ENCODE measurements at places on chromosomes 2 and 18.

GRCh38 chr18:65206551-65207260 is 544.1 kb upstream of the CDH7 start:
- DNase-seq, result no peak

DNA sequence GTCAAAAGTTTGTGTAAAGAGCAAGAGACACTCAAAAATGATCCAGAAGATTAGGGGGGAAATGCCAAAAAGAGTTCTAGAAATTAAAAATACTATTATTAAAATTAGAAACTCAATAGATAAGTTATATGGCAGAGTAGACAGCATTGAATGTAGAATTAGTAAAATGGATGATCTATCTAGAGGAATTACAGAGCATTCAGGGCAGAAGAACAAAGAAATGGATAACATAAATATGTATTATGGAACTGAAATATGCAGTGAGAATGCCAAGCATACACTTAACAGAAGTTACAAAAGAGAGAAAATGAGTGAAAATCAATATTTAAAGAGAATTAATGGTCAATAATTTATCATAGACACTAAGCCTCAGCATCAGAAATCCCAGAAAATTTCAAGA is 33.2 kb upstream of the OR6B3 start:
- DNase-seq, result no peak

- no peak for DNase-seq
These were observed 2.1 kb downstream of the DOCK10 start for GRCh38 chr2:225040142-225040541.

DNA sequence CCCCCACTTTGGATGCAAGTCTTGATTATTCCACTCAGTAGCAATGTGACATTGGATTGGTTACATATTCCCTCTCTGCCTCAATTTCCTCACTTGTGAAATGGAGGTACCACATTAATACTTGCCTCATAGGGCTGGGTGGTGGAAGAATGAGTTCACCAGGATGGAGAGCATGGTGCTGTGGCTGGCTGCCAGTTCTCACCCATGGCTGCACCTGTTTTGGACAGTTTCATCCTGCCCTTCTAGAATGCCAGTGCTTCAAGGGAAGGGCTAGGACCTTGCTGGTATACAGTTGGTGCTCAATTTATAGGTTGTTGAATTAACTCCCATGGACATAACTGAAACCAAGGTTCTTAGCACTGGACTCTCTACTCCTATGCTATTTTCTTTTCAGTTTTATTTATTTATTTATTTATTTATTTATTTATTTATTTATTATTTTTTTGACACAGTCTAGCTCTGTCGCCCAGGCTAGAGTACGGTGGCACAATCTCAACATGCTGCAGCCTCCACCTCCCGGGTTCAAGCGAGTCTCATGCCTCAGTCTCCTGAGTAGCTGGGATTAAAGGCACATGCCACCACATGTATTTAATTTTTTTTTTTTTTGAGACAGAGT is 5.3 kb upstream of the SH3RF3 start:
- DNase-seq, result no peak

- DNase-seq, result no peak
These were observed 19.7 kb upstream of the IL18R1 start for GRCh38 chr2:102335871-102336366.

GRCh38 chr2:181971032-181971431 is 14.6 kb upstream of the PPP1R1C start:
- DNase-seq, result no peak

GRCh38 chr2:53737091-53737490 is 30.5 kb upstream of the CHAC2 start:
- DNase-seq, result no peak

- no peak for DNase-seq
These were observed 46.7 kb downstream of the PUM2 start for GRCh38 chr2:20303966-20304365.

DNA sequence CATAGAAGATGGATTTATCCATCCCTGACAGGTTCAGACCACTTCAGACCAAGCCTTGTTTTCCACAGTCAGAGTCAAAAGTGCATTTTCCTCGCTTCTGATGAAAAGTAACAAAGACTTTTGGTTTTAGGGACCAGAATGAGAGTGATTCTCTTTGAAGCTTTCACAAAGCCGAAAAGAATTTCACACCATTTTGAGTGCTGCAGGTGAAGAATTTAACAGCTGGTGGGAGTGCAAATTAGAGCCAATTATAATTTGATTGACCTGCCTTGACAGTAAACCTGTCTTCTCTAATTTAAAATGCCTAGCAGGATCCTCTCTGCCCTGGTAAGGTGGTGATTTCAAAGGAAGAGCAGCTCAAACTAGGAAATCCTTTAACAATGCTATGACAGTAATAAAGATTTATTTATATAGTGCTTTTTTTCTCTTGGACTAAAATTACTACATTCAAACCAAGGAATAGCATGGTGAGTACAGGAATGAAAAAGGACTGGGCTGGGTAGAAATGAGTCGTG is 241.6 kb downstream of the HRH4 start:
- DNase-seq, result no peak

GRCh38 chr18:23539296-23539695 is 36.0 kb downstream of the RMC1 start:
- no peak for DNase-seq

GRCh38 chr2:46801731-46802664 is 113.6 kb downstream of the MCFD2 start:
- peak; percentile 35 for DNase-seq

- DNase-seq, result no peak
These were observed 1.1 kb downstream of the COBLL1 start for GRCh38 chr2:164840458-164840929.

GRCh38 chr2:240663546-240664190 is 19.0 kb downstream of the AQP12B start:
- DNase-seq, result no peak

GRCh38 chr2:68336192-68336591 is 16.4 kb upstream of the CNRIP1 start:
- DNase-seq, result no peak

GRCh38 chr2:209875270-209875669 is 103.6 kb downstream of the UNC80 start:
- no peak for DNase-seq

DNA sequence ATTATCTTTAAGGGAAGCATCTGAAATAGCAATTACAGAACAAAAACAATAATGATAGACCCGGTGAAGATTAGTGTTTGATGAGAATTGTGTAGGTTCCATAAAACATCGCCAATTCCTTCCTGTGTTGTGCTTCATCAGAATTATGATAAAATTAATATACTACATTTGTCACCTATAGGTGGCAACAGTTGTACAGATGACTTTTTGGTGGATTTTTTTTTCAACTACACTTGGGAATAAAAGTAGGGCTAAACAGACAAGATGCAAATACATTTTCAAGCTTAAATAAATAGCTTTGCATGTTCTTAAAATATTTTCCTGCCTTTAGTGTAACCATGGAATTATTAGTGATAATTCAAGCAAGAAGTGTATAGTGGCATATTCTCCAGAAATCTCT is 7.0 kb upstream of the LYPD1 start:
- DNase-seq, result no peak

GRCh38 chr2:88071365-88071764 is 3.7 kb downstream of the SMYD1 start:
- DNase-seq, result no peak

GRCh38 chr2:12293874-12294273 is 422.9 kb upstream of the TRIB2 start:
- no peak for DNase-seq

DNA sequence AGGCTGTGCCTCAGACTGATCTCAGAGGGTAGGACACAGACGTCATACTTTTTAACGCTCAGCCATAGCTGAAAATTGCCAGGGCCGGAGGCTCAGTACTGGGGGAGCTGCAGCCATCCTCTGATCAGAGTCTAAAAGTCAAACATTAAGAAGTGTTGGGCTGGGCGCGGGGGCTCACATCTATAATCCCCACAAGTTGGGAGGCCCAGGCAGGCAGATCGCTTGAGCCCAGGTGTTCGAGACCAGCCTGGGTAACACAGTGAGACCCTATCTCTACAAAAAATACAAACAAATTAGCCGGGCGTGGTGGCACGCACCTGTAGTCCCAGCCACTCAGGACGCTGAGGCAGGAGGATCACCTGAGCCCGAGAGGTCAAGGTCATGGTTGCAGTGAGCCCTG is 48.8 kb downstream of the FAM178B start:
- DNase-seq, result no peak

- no peak for DNase-seq
These were observed 464.7 kb downstream of the TXNL1 start for GRCh38 chr18:56173542-56174220.

DNA sequence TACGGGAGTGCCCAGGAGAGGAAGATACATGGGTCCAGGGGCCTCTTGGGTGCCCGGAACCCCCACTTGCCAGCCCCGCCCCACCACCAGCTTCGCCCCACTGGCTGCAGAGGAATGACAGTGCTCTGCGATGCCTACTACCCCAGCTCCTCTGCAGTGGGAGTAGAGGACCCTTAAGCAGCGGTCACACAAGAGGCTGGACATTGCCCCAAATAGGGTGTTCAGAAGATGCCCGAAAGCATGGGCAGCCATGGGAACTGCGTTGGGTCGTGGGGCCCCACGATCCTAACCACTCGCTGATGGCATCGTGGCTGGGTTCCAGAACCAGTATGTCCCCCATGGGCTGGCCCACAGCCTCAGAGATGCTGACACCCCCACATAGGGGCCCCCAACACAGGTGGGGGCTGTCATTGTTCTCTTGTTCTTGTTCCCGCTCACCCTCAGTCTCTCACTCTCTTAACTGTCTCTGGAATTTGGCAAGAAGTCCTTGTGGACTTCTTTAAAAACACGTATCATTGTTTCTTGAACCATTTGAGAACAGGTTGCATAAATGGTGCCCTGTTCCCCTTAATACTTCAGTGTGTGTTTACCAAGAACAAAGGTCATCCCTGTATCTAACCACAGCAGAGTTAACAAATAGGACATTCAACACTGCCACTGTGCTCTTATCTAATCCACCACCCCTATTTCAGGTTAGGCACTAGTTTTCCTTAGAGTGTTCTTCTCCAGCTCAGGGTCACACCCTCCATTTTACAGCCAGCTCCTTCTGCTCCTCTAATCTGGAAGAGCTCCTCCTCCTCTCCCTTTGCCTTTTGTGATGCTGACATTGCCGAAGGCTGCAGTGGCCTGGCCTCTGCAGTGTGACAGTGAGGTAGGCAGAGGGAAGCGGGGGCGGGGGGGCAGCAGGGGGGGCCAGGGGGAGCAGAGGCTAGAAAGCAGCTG is 76.3 kb downstream of the STPG4 start:
- DNase-seq, result no peak

DNA sequence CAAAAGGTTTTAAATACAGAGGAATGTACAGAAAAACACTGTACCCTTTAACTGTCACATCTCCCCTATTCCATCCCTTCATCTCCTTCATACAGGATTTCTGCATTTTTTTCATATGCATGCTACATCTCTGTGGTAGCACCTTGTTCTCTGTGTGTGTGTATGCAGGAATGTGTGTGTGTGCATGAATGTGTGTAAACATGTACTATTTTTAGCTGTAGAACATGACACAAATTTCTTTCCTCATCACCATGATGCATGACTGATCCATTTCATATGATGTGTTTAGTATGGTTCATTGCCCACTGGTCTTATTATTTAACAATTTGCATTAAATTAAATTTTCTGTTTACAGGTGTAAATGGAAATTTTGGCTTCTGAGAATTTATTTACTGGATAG is 21.5 kb upstream of the ZEB2 start:
- DNase-seq, result no peak

- no peak for DNase-seq
These were observed 266.7 kb downstream of the ATAD2B start for GRCh38 chr2:23660237-23660636.

DNA sequence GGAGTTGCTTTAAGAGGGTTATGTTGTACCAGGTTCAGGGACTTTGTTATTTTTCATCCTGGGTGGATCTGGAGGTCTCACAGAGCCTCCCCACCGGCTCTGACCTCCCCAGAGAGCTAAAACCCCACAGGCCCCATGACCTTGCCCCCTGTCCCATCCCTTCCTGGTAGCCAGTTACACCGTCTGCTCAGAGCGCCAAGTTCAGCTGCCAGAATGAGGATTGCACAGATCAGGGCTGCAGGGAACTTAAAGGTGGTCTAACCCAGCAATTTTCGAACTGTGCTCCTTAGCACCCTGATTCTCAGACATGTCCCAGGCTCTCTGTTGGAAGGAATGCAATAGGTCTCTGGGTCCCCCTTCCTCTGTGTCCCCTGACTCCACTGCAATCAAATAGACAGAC is 32.1 kb downstream of the ATOH8 start:
- DNase-seq, result no peak

DNA sequence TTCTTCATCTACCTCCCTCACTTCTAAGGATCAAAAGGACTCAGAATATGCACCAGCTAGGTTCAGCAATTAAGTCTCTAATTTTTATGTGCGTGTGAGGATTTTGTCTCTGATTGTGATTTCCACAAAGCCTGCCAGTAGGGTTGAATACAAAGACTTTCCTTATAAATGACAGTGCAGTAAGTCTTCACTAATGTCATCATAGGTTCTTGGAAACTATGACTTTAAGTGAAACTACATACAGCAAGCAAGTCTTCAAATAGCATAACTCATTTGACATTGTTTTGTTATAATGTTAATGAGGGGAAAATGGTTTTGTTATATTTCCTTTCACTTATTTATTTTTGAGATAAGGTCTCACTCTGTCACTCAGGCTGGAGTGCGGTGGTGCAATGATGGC is 526.3 kb upstream of the DCC start:
- no peak for DNase-seq

DNA sequence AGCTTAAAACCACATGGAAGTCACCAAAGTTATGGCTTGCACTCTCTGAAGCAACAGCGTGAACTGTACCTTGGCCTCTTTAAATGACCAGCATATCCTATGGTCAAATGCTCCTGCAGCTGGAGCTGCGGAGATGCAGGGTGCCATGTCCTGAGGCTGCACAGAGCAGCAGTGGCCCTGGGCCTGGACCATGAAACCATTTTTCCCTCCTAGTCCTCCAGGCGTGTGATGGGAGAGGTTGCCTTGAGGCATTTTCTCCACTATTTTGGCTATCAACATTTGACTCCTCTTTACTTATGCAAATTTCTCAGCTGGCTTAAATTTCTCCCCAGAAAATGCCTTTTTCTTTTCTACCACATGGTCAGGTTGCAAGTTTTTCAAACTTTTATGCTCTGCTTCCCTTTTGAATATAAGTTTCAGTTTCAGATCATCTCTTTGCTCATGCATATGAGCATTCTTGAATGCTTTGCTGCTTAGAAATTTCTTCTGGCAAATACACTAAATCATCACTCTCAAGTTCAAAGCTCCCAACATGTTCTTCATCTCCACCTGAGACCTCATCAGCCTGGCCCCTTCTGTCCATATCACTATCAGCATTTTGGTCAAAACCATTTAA is 82.9 kb upstream of the TMEFF2 start:
- DNase-seq, result no peak

Data from activated CD8-positive, alpha-beta memory T cell treated with anti-CD3 and anti-CD28 coated beads, Interleukin-2, amount 10 ng/mL, durations not matched to agents 7 days and 5 days (primary cell).